ENCODE measurements at places on chromosomes 11 and 22.

- no peak for DNase-seq
Observed at GRCh38 chr11:67406969-67407687, 3.2 kb downstream of the TBC1D10C start.

DNA sequence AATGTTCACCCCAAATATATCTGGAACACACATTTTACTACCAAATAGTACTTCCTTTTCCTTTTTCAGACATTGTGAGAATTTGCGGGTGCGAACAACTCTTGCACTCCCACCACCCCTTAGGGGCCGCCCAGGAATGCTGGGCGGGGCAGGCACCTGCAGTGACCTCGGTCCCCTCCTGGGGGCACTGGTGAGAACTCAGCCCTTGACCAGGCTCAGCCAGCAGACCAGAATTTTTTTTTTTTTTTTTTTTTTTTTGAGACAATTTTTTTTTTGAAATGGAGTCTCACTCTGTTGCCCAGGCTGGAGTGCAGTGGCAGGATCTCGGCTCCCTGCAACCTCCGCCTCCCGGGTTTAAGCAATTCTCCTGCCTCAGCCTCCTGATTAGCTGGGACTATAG, 75.8 kb downstream of the ARHGAP8 start:
- no peak for DNase-seq

DNA sequence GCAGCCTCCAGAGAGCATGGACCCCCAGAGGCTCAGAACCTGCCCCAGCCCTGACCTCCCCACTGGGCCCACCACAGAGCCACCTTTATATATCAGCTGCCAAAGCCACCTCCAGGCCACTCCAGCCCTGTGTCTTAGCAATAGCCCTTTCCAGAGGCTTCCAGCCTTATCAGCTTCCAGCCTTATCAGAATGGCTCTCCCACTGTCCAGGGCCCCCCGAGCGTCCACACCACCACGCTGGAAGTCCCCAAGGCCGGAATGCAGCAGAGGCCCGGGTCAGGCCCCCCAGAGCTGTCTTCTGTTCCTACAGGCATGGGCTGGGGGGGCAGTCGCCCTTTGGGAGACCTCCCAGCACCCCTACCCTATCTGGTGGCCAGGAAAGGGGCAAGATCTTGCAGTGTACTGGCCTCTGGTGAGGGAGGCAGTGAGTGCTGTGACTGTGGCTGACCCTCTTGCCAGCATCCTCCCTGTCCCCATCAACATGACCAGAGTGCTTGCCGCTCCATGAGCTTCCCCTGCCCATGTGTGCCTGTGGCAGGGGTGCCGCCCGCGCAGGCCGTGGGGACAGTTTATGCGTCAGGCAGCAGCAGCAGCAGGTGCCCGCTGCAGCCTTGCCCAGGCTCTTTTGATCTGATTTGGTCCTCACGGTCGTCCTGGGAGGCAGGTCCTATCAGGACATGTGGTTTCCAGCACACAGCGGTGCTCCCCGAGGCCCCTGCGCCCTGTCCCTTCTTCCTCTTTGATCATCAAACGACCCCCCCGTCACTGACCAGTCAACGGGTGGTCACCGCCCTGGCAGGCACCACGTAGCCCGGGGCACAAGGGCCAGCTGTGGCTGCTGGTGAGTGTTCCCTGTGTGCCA, 15.9 kb downstream of the OSBPL5 start:
- DNase-seq = no peak

GRCh38 chr11:64103277-64103985, 62.5 kb downstream of the MACROD1 start:
- no peak for DNase-seq

DNA sequence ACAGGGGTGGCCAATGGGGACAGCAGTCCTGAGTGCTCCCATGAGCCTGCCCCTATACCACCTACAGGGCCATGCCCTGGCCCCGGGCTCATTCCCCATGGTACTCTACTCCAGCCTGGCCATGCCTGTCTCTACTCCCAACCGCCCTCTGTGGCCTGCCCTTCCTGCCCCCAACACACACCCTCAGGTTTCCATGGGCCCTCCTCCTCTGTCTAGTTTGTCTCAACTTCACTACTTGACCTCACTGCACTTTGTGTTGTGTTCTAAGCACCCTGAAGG, 26.3 kb upstream of the RASL10A start:
- DNase-seq = no peak

DNA sequence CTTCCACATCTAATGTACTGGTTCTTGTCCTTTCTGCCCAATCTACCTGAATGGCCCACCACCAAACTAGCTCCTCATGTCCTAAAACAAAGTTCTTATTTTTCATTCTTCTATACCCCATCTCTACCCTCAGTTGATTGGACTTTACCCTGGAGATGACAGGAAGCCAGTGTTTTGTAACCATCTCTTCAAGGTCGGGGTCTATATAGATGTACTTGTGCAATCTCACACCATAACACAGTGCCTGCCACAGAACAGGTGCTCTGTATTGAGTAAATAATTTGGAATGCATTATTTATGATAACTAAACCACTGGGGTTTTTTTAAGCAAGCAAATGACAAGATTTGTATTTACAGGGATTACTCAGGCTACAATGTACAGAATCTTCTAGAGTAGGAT, 76.7 kb upstream of the FAM181B start:
- no peak for DNase-seq

- DNase-seq = no peak
Observed at GRCh38 chr22:25753252-25753651, 11.3 kb downstream of the MYO18B start.

- no peak for DNase-seq
Observed at GRCh38 chr11:13595166-13595565, 73.3 kb upstream of the FAR1 start.

- no peak for DNase-seq
Observed at GRCh38 chr11:65803797-65804492, 17.1 kb downstream of the OVOL1 start.

DNA sequence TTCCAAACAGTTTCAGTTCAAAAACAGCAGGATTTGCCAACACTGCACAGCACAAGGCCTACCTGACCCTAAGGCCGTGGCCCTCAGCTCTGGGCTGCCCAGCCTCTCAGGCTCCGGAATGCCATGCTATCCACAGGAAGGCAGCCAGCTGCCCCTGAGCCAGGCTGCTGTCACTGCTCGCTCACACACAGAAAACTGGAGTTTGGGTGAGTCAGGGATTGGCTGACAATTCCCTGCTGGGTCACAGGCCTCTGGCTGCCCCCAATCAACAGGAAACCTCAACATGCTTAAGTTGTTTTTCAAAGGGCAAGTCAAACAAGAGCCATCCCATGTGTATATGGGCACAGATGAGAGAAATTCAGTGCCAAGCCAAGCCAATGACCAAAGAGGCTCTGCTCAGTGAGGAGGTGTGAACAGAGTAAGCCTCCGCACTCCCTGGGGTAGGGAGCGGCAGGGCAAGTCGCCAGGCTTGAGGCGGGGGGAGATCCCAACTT, 50.2 kb downstream of the RPL27A start:
- no peak for DNase-seq

DNA sequence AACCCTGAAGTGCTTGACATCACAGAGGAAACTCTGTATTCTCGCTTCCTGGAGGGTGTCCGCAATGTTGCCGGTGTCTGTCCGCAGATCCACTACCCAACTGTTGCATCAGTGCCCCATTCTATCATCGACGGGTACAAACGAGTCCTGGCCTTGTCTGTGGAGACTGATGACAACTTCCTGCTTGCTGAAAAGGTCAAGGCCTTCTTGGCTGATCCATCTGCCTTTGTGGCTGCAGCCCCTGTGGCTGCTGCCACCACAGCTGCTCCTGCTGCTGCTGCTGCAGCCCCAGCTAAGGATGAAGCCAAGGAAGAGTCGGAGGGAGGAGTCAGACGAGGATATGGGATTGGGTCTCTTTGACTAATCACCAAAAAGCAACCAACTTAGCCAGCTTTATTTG, 42.9 kb upstream of the DAGLA start:
- no peak for DNase-seq

GRCh38 chr11:34546511-34547209, 33.1 kb upstream of the ELF5 start:
- no peak for DNase-seq

- DNase-seq = peak; percentile 35
Observed at GRCh38 chr11:120137611-120138521, at the start of gene TRIM29. Gene TRIM29 (minus strand): TSS chr11:120138113. CDS start chr11:120138031, 82 bp downstream.

DNA sequence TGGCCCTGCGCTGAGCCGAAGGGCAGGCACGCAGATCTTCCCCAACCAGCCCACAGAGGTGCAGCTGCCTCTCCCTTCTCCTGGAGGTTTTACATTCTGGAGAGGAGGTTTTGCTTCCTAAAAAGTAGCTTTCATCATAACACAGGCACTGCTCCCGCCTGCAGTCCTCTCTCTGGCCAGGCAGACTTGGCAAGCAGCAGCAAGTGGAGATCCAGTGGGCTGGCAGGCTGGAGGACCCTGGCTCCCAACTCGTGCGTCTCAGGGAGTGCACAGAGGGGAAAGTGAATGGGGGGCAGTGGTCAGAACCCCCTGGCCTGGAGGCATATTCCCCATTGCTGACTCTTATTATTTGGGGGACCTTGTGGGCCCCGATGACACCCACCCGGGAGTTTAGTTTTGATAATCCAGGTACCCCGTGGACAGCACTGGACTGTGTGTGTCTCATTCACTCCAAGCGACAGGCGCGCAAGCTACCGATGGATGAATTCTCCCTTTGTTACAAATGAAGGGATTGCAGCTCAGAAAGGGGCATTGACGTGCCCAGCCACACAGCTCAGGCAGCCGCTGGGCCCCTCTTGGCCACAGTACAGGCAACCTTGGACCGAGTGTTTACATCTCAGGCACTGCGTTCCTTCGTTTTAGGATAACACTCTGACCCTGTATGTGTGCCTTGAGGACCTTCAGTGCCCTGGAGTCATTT, 1223.9 kb downstream of the BRD1 start:
- no peak for DNase-seq

- no peak for DNase-seq
Observed at GRCh38 chr22:23088199-23088604, 17.9 kb downstream of the GNAZ start.
